ENCODE measurements at places on chromosomes 5 and 9.

- DNase-seq: no peak
Observed at GRCh38 chr9:73042155-73042554, 89.3 kb upstream of the ALDH1A1 start.

- DNase-seq: no peak
Observed at GRCh38 chr5:14506661-14507060, 74.9 kb upstream of the OTULINL start.

- peak; percentile 42 for DNase-seq
Observed at GRCh38 chr9:2228132-2228531, 213.0 kb downstream of the SMARCA2 start.

GRCh38 chr5:101531026-101531425 lies 627.9 kb upstream of the ST8SIA4 start:
- DNase-seq: no peak

DNA sequence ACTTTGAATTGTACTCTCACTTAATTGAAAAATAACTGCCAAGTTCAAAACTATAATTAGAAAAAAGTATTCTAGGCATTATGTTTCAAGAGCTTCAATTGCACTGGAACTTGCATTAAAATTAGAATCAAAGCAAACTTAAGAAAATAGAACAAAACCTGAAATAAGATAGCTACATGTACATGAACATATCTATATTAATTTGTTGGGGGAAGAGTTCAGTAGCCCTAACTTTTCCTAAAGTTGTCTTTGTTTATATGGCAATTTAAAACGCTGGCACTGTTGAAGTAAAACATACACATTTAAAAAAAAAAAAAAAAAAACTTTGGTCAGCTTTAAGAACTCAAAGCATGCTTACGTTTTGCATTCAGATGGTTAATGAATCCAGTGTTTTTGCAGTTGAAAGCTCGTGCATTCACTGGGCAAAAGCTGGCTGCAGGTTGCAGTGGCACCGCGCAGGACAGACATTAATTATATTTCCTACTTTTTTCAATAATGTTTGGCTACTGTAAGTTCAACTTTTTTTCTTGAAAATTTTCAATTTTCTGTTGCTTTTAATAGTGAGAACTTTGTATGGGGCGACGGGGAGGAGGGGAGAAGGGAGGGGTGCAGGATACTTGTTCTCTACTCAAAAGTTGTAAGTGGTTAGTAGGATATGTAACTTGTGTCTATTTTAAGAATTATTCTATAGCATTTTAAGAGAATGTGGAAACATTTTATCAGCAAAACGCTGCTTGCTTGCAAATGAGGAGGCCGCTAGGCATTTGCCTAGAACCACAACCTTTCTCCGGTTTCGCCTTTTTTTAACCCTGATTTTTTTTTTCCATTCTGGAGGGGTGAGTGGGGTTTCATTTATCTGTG lies 3.9 kb downstream of the NR2F1 start:
- no peak for DNase-seq

GRCh38 chr5:135693371-135693955 lies 114.7 kb upstream of the CXCL14 start:
- DNase-seq: no peak

GRCh38 chr5:10334831-10335230 lies 18.7 kb upstream of the MARCHF6 start:
- DNase-seq: no peak

GRCh38 chr9:68746525-68746924 lies 41.5 kb downstream of the PIP5K1B start:
- DNase-seq: no peak

GRCh38 chr9:126851286-126851880 lies 9.1 kb upstream of the ZBTB34 start:
- no peak for DNase-seq

DNA sequence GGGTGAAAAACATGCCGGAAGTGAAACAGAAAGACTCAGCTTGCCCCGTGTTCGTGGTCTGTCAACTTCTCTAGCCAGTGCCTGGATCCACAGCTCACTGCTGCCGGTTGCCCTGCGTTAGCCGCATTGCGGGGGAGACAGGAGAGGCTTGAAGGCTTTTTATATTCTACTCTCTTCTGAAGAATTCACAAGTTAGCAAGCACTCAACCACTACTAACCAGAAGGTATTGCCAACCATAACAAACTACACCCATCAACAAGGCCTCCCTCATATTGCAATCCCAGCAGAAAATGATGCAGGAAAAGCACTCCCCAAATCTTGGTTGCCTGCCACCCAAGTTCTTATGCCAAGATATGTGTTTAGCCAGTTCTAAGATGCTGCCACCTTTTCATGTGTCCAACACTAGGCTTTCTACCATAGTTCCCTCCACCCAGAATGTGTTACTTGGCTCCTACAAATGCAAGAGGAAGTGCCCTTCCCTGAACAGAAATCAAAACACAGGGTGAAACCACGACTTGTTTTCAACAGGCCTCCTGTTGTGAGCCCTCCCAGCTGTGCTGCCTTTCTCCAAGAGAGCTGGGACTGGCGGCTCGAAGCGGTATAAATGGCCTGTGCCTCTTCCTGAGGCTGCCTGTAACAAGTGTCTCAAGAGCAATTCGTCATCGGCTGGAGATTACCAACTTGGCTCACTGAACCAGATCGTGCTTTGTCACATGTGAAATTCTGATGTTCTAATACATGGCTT lies 129.0 kb downstream of the SNX18 start:
- no peak for DNase-seq

DNA sequence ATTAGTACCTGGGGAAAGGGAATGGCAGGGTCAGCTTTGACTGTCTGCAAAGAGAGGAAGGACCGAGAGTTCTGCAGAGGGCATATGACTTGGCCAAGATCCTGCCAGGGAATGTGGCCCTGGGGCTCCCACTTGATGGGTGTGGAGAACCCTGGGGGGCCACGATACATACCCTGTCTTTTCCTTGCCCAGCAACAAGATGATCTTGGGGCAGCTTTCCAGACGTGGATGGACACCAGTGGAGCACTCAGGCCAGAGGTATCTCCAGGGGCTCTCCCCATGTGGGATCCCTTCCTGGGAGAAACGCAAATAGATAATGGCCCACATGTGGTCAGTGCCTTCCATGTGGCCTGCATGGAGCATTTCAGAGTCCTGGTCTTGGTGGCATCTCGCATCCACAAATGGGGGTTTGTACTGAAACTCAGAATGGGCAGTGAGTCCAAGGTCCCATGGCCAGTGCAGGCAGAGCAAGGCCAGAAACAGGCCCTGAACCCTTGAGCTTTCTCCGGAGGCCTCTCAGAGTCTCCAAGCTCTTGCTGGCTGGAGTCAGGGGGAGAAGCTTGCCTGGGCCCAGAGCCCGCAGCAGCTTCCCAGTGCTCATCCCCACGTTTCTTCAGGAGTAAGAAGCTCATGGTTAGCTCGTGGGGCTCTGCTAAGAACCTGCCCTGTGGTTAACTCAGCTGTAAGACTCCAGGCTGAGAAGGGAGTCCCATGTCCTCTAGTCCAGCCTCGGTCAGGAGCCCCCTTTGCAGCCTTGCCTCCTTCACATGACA lies 18.3 kb upstream of the ORM1 start:
- no peak for DNase-seq

- peak; percentile 99 for DNase-seq
Observed at GRCh38 chr5:14265570-14265969, 122.4 kb downstream of the TRIO start.

DNA sequence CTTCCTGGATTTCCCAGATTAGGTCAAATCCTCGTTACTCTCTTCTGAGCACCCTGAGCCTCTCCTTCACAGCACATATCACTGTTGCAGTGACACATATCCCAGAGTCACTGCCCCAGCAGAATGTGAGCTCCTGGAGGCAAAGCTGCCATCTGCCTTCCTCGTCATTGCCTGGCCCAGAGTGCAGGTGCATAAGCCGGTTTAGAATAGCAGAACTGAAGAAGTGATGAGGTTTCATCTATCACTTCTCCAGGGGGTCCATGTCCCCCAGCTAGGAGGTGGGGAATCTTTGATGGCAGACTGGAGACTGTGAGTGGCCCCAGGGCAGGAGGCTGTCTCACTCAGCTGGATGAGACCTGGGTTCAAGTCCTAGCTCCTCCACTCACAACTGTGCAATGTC lies 25.8 kb downstream of the NIPAL4 start:
- no peak for DNase-seq

- no peak for DNase-seq
Observed at GRCh38 chr9:89853931-89854330, 249.1 kb downstream of the GADD45G start.

- DNase-seq: no peak
Observed at GRCh38 chr9:5832071-5832537, 813 bp downstream of the ERMP1 start.

GRCh38 chr9:98575379-98576346 lies 133.1 kb downstream of the GABBR2 start:
- no peak for DNase-seq

GRCh38 chr5:154058055-154059038 lies 19.6 kb downstream of the MFAP3 start:
- DNase-seq: no peak

DNA sequence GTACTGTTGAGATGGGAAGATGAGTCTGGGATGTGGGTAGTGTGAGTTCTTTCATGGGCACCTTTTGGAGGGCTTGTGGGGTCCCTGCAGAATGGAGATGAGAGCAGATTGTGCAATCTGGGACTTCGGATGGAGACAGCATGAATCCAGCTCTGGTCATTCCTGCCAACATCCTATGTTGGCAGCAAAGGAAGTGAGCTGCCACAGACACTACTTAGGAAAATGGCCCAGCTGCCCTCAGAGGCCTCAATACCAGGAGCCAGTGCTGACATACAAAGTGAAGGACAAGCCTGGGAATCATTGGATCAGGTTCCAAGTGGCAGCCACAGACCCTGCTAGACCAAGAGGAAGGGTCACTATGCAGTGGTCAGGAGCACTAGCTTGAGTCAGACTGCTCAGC lies 402.8 kb downstream of the CDK5RAP2 start:
- no peak for DNase-seq

DNA sequence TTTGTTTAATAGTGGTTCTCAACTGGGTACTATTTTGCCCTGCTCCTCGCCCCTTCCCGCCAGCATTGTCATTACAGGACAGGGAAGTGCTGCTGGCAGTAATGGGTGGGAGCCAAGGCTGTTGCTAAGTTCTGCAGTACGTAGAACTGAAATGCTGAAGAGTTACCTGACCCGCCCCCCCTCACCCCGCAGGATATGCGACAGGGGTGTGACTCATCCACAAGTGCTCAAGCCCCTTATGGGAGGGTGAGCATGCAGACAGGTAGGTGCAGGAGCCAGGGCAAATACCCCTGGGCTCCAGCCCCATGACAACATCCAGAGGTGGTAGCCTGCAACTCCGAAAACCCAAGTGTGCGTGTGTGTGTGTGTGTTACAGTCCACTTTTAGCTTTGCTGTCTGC lies 35.7 kb downstream of the LRRC70 start:
- no peak for DNase-seq

- no peak for DNase-seq
Observed at GRCh38 chr9:134175808-134176598, 11.6 kb upstream of the RNU6ATAC start.

DNA sequence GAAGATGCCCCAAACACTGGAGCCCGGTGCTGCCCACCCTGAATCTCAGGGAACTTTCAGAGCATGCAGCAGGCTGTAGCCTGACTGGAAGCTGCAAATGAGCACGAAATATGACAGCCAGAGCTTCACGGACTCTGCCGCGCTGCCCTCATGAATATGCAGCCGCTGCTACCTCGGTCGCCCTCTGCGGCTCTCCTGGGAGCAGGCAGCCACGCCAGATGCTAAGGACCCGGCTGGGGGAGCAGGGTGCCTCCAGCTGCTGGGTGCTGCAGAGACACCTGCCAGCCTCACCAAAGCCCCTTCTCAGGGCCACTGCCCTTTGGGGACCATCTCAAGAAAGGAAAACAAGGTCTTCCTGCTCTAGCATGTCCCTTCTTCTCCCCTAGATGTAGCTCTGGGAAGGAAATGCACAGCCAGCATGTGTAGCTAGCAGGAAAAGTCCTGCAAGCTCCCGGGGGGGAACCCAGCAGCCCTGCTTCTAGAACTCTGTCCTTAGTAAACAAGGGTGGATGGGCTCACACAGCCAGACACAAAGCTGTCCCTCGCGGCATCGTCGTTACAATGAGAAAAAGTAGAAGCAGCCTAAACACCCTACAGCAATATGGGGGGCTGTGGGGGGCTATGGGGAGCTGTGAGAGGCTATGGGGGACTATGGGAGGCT lies 56.8 kb upstream of the OLFM1 start:
- DNase-seq: no peak

- DNase-seq: no peak
Observed at GRCh38 chr5:163544836-163545235, 39.4 kb downstream of the MAT2B start.

- peak; percentile 35 for DNase-seq
Observed at GRCh38 chr9:127451608-127451857, 223 bp downstream of the LRSAM1 start.

- no peak for DNase-seq
Observed at GRCh38 chr5:106757672-106758071, 913.1 kb downstream of the EFNA5 start.

DNA sequence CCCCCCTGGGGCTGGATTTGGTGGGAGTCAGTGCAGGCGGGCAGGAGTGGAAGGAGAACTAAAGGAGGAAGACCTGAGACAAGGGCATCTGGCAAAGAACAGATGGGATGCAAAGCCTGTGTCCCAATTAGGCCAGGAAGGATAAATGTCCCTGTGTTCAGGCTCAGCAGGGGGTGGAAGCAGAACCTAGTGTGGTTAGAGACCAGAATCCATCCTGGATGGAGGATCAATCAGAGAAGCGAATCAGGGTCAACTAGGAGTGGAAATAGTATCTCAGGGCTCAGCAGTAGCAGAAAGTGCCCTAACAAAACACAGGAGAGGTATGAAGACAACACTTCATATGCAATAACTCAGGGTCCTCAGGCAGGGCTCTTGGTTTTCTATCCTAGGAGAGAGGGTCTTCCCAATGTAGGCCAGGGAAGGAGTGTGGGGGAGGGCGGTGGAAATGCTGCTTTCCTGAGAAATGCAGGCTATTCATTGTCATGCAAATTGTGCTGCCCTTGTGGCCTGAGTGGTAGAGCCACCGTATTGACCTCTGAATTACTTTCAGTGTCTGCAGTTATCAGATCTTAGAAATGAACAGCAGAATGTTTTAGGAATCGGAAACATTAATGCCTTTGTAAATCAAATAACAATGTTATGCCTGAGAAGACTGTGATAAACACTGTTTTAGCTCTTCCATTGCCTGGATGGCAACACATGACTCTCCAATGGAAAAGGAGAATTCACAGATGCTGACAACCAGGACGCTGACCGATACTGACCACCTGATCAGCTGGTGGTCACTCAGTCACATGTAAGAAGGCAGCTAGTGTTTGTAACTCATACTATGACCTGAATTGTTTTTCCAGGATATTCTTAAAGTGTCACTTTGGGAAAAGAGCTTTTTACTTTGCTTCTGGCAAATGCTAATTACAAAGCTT lies 323.6 kb downstream of the SEMA5A start:
- DNase-seq: no peak

- no peak for DNase-seq
Observed at GRCh38 chr5:140355546-140355945, 4.4 kb upstream of the SLC4A9 start.

- DNase-seq: peak; percentile 38
Observed at GRCh38 chr5:118611332-118611945, 376.9 kb downstream of the DTWD2 start.

DNA sequence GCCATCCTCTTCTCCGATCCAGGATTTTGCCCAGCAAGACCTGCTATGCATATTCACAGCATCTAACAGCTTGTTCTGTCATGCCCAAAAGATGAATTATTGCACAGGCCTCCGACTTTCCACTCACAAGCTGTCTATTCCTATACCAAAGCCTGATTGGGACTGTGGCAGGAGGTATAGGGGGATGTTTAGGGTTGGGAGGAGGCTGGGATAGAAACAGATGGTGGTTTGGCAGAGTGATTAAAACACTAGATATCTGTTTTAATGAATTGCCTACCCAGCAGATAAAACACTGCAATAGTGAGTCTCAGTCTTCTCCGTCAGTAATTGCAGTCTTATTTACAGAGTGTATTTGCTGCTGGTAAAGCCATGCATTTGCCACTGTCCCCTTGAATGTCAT lies 215.3 kb downstream of the TLR4 start:
- DNase-seq: no peak

Data from kidney capillary endothelial cell (primary cell).